ENCODE measurements at places on chromosomes 7 and 10.
A peak's percentile ranks its signal among the peaks of the same experiment; 100 is the strongest.

GRCh38 chr10:119535305-119535704 lies 7.2 kb downstream of the RGS10 start:
- peak; percentile 85 for DNase-seq

DNA sequence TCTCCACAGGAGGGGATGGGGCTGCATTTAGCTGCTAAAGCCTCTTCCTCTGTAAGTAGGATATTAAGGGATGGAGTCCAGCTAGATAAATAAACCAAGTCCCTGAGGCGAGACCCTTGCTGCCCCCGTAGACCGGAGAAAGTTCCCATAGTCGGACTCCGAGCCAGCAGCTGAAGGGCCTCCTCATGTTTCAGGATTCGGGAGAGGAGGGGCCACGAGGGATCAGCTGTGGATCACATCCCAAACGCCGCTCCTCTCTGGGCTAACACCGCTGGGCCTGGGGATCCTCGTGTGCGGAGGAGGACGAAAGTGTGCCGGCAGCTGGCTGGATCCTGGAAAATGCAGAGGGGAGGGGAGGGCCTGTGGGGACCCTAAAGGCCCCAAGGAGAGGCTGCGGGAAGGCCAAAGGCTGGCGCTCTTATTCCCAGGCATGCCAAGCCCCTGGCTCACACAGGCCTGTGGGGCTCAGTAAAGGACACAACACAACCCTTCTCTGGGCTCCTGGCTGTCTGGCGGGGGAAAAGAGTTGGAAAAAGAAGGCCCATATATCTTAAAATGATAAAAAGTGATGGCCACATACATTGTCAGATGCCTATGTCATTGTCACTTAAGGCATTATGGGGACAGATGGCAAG lies 82.5 kb upstream of the TMEM72 start:
- no peak for DNase-seq

DNA sequence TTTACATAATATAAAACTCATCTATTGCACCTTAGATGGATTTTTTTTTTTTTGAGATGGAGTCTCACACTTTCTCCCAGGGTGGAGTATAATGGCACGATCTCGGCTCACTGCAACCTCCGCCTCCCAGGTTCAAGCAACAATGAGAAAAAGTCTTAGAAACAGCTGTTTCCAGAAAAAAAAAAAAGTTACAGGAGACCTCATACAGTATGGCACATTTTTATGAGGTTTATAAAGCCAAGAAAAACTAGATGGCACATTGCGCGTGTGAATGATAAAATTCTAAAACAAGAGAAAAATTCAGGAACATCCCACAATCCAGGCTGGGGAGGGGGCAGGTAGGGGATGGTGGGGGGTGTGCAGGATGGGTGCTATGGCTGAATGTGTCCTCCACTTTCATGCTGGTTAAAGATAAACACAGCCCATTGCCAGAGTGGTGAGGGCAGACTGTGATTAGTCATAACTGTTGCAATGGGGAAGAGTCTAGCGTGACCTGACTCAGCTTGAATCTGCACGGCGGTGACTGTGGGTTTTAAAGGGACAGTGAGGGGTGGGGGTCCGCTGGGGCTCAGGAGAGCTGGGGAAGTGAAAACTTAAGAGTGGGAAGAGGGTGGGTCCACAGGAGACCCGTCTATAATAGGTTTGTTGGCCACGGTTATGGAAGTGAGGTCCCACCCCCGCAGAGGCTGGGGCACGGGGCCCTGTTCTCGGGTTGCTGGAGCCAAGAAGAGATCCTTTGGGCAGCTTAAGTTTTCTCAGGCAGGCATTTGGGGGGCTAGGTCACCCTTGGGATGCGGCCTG lies 11.9 kb upstream of the LRRC27 start:
- DNase-seq, result peak; percentile 89

DNA sequence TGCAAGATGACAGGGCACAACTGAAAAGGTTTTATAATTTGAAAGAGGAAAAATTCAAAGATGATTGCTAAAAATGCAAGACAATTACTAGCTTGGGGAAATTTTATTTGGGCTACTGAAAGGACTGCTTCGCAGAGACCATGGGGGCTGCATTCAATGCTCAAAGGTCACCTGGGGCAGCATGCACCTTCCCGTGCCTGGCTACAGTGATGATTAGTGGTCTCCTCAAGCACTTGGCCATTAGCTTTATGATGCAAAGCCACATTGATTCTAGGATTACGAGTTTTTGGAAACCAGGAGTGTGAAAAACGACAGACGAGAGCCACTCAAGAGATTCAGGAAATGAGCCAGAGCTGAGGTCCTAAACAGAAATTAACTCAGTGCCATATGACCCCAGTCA lies 764.6 kb downstream of the PHTF2 start:
- DNase-seq, result no peak

- DNase-seq, result peak; percentile 94
These were observed 59.0 kb downstream of the YKT6 start for GRCh38 chr7:44259547-44260457.

DNA sequence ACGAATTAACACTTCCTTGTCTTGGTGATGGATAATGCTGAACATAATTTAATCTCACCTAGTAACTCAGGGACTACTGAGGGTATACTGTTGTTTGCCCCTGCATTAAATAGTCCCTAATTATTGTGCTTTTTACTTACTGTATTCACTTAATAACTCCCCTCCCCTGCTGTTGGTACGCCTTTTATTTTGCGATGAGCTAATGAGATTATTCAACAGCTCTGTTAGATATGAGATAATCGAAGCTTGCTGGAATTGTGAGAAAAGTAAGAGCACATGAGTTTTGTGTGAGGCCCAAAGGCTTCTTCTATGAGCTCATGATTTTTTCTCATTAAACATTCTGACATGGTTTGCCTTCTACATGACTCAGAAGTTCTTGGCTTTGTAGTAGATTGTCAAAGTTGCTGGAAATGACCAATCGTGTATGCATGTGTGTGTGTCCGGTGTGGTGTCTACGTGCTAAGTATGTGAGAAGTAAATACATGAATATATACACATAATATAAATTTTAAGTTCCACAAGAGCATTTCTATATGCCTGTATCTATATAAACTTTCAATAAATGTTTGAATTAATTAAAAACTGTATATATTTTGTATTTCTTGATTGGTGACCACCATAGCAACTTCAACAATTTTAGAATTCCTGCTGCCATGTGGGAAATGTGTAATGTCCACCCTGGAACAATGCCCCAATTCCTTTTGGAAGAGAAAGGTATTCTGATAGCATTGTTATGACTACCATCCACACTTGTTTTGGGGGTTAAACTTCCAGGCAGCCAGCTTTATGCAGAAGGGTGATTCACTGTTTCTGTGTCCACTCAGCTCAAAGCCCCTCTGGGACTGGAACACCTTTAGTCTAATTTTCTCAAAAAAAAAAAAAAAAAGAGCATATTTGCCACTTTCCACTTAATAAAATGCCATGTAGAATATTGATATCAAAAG lies 106.2 kb downstream of the SAMD9 start:
- peak; percentile 98 for DNase-seq

GRCh38 chr10:119352042-119352441 lies 144.7 kb downstream of the GRK5 start:
- no peak for DNase-seq

GRCh38 chr7:24879291-24879690 lies 100.7 kb downstream of the OSBPL3 start:
- DNase-seq, result peak; percentile 24

- no peak for DNase-seq
These were observed 211.5 kb downstream of the DGKB start for GRCh38 chr7:14691034-14691433.

GRCh38 chr10:82468453-82468852 lies 593.5 kb downstream of the NRG3 start:
- no peak for DNase-seq

GRCh38 chr10:113323985-113324384 lies 228.9 kb upstream of the HABP2 start:
- DNase-seq, result no peak

- DNase-seq, result no peak
These were observed 135.4 kb downstream of the KIF20B start for GRCh38 chr10:89836840-89837164.

DNA sequence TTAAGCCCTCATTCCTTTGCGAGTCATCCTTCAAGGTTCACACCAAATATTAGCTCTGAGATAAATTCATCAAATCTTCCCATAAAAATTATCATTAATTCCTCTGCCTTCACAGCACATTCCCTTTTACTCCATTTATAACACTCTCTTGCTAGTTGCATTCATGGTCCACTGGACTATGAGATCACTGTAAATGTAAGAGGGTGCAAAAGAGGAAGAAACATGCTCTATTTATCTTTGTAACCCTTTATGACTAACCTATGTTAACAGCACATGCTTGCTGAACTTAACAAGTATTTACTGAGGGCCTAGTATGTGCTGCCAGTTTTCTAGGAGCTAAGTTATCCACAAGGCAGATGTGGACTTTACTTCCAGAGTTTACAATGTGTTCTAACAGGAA lies 86.7 kb upstream of the TMEM168 start:
- peak; percentile 3 for DNase-seq

DNA sequence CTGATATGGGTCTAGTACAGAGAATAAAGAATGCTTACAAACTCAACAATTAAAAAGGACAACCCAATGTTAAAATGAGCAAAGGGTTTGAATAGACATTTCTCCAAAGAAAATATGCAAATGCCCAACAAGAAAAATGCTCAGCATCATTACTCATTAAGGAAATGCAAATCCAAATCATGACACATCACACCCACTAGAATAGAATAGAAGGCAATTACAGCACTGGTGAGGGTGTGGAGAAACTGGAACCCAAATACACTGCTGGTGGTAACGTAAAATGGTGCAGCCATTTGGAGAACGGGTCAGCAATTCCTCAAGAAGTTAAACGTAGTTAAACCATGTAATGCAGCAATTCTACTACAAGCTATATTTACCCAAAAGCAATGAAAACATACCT lies 53.8 kb downstream of the KDM7A start:
- no peak for DNase-seq

- peak; percentile 96 for DNase-seq
These were observed 174.8 kb downstream of the KIAA1217 start for GRCh38 chr10:24383681-24384106.

DNA sequence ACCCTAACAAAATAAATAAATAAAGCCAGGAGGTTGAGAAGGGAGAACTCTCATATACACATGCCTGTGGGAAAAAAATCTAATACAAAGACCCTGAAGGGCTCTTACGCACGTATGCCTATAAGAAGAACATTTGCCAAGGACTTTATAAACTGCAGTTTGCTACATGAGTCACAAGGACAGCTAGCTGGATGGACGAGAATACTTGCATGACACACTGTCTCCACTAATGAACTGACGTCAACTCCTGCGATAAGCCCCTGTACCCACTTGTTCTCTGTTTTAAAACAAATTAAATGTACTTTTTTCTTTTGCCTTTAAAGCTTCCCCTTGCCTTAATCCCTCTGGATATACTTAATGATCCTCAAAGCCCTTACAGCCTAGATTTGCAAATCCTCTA lies 374.6 kb upstream of the GHITM start:
- DNase-seq, result no peak

DNA sequence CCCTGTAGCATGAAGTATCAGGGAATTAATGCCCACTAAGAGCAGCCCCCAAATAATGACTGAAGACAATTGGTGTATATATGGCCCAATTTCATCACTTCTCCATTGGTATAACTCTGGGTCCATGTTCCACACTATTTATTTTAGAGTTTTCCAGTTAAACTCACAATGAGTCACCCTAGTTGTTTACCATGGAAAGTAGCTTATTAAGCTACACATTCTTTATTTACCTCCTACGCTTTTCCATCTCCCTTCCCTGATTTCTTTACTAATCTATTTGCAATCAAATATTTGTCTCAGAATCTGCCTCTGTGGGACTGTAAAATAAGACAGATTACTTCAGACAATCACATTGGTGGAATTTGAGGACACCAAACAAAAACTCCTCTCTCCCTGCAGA lies 655.6 kb downstream of the SORCS1 start:
- no peak for DNase-seq

DNA sequence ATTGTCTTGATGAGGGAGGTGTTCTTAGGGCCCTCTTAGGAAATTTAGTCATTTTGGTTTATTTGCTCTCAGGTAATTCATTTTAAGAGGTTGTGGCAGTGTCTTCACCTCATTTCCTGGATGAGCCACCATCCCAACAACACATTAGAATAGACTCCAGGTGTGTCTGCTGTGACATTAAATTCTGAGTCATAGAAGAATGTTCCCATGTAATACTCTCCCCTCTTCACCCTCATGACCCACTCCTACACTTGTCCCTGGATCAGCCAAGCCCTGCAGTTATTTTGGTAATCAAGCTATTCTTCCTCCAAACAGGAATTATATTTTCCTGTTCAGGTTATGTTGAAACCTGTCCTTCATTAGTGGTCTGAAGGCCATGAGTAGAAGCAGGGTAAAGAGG lies 944.1 kb downstream of the SORCS3 start:
- no peak for DNase-seq

DNA sequence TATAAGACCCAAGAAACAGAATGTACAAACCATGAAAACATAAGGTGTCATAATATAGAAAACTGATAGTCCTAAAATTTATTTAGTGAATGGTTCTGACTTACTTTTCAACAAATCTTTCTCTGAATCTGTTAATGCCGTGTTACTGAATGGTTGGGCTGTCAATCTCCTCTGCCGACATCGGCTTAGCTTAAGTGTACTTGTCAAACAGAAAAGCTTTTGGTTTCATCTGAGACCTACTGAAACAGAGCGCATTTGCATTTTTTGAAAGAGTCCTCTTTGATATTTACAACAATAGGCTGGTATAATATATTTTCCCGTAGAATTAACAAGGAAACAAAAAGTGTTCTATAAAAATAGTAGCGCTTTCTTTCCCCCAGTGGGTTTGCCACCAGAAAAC lies 120.9 kb upstream of the ZNF804B start:
- no peak for DNase-seq

- DNase-seq, result no peak
These were observed 184.0 kb upstream of the ADO start for GRCh38 chr10:62620491-62620890.

GRCh38 chr7:140924019-140924820 lies 509 bp downstream of the BRAF start:
- peak; percentile 64 for DNase-seq

GRCh38 chr7:35781767-35782515 lies 18.9 kb upstream of the SEPTIN7 start:
- DNase-seq, result no peak

DNA sequence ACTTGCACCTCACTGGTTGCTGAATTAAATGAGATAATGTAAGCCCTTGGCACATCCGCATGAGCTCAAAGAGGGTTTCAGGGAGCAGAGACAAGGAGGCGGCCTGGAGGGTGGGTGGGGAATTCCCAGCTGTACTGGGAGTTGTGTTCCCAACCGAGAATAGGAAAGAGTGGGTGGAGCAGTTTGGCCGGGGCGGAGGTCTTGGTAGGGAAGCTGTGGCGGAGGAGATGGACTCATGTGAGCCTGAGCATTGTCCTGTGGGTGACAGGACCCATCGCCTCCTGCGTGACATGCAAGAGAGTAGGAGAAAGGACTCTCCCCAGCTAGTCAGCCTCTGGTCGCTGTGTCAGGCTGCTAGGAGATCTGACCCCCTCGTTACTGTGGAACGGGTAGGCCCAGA lies 41.0 kb upstream of the SAMD8 start:
- DNase-seq, result no peak

- DNase-seq, result no peak
These were observed 85.2 kb upstream of the AOAH start for GRCh38 chr7:36809510-36809909.
